Effector memory CD4-positive, alpha-beta T cell (primary cell): ENCODE measurements at places on chromosomes 4 and X.

GRCh38 chrX:123081776-123082175 is 102.3 kb upstream of the GRIA3 start:
- DNase-seq = no peak

- DNase-seq = no peak
Observed at GRCh38 chrX:585115-585808, 45.3 kb upstream of the SHOX start.

- no peak for DNase-seq
Observed at GRCh38 chrX:27575565-27575964, 14.6 kb upstream of the DCAF8L2 start.

DNA sequence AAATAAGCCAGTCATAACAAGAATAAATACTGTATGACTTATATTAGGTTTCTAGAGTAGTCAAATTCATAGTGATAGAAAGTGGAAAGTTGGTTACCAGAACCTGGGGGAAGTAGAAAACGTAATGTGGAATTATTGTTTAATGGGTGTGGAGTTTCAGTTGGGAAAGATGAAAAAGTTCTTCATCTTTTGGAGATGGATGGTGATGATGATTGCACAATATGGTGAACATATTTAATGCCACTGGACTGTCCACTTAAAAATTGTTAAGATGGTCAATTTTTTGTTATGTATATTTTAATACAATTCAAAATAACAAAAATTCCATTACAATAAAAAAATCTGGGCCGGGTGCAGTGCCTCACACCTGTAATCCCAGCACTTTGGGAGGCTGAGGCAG is 289.6 kb downstream of the ZIC3 start:
- DNase-seq = no peak

DNA sequence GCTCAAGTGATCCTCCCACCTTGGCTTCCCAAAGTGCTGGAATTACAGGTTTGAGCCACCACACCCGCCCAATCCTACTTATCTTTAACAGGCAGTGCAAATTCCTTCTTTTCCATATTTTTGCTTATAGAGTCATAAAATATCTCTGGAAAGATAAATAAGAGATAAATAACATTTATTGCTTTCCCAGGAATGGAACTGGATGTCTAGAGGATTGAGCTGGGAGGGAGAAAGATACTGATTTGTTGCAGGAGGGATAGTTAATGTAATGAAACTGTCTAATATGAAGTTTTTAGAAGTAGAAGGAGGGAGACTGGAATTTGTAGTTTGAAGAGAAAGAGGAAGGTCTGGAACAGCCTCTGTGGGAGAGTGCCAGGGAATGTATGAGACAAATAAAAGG is 20.2 kb downstream of the ITGB1BP2 start:
- no peak for DNase-seq

DNA sequence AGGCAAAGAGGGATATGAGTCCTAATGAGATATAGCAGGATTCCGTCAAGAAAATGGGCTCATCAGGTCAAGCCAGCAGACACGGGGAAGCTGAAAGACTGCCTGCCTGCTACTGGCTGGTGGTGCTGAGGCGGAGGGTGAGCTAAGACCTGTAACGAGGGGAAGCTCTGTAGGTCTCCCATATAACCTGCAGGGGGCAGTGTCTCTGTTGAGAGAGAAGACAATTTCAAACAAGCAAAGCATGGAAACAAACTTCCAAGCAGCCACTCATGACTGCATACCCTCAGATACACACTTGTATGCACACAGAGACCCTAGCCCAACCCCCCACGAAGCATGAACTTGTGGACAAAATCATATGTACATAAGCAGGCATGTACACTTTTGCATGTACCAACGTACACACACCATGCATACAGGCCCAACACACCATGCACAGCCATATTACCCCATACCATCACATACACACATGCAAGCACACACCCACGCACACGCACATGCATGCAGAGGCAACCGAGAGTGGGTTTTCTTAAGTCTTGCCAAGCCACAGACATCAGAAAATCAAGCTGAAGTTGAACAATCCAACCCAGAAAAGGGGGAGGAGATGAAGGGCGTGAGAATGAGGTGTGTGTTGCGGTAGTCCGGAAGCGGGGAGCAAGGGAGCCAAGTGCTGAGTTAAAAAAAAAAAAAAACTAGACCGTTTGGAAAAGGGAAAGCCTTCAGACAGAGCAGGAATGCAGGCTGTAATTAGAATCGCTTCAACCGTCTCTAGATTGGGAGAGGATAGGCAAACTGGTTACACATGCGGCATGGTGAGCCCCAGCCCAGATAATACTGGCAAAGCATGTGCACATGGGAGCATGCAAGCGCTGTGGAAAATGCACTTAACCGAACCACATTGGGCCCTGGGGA is 71.0 kb downstream of the PJA1 start:
- no peak for DNase-seq

GRCh38 chr4:107600983-107601382 is 119.1 kb downstream of the PAPSS1 start:
- no peak for DNase-seq
